ENCODE measurements at places on chromosomes 16 and 17. TPM values are rescaled to one million over a fixed set of nuclear protein-coding genes. Genes with fewer than 3 reads are reported as not detected.

CYBA gene
- total RNA-seq, result 67.0 TPM

EVI2B gene
- total RNA-seq, result 0.66 TPM

KLHL10 gene
- 0.09 TPM for total RNA-seq

ADAM11 gene
- total RNA-seq, result 1.3 TPM

SGCA gene
- total RNA-seq, result 265 TPM

HASPIN gene
- total RNA-seq, result 4.3 TPM

Data from muscle of leg (tissue), 16 donors.